ENCODE measurements at places on chromosomes 5 and 9. TPM values are rescaled to one million over a fixed set of nuclear protein-coding genes. Genes with fewer than 3 reads are reported as not detected.

SCGB3A1 gene
- 4.1 TPM for total RNA-seq

TRPM6 gene
- total RNA-seq = 1.3 TPM

TSSK1B gene
- 2.8 TPM for total RNA-seq

CDC20B gene
- not detected for total RNA-seq

PCDHGA12 gene
- total RNA-seq = 6.5 TPM

MYMK gene
- not detected for total RNA-seq

BHMT2 gene
- total RNA-seq = 0.89 TPM

ANXA6 gene
- 21.7 TPM for total RNA-seq

SH3RF2 gene
- 334 TPM for total RNA-seq

GALNT12 gene
- 3.8 TPM for total RNA-seq

DDX4 gene
- not detected for total RNA-seq

DNA sequence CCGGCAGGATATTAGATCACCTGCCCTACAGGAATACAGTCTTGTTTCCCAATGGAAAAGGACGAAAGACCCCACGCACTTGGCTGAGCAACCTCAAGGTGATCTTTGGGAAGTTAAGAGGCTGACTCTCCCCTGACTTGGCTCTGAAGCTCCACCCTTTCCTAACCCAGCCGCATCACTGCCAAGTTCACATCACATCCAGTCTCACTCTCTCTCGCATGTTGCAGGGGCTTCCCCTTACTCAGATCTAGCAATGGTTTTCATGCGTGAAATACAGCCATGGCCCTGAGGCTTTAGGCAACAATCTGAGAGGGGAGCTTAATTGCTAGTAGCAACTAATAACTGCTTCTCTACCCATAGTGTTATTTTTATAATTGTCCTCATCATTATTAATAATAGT is 211.6 kb downstream of the DOCK8 start:
- H3K4me1 ChIP-seq = no peaks in the 10 kb centered on the region
- H3K27ac ChIP-seq = no peak overlapping the region
- peaks cover 11% of the 10 kb centered on the region for H3K36me3 ChIP-seq
- DNase-seq = no peak
- no peak overlapping the region for H3K4me3 ChIP-seq

- H3K36me3 ChIP-seq = no peaks in the 10 kb centered on the region
- DNase-seq = no peak
- H3K27me3 ChIP-seq = peaks cover 9% of the 10 kb centered on the region
- H3K4me3 ChIP-seq = no peak overlapping the region
These were observed 82.7 kb downstream of the EGFLAM start for GRCh38 chr5:38341056-38341455.

DNA sequence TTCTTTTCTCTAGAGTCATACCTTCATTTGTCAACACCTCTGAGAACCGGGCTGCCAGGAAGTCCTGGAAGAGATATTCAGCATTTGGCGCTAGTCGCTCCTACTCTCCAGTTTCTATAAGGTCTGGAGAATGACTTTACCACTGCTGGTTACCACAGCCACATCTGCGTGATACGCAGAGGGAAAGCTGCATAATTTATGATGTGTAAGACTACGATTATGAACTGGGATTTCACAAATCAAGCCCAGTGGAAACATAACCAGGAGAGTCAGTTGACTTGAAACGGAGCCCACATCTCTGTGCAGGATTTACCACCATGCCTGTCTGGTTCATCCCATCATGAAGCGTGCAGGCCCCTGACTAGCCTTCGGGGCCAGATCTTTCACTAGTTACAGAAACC is 72.6 kb downstream of the FGF1 start:
- no peaks in the 10 kb centered on the region for H3K27me3 ChIP-seq
- H3K4me1 ChIP-seq = no peaks in the 10 kb centered on the region
- DNase-seq = no peak
- H3K36me3 ChIP-seq = no peaks in the 10 kb centered on the region
- no peak overlapping the region for H3K27ac ChIP-seq

GRCh38 chr5:132759114-132760048 is 12.2 kb downstream of the CCNI2 start:
- DNase-seq = no peak
- H3K4me1 ChIP-seq = peaks cover 4% of the 10 kb centered on the region
- H3K4me3 ChIP-seq = no peak overlapping the region
- H3K36me3 ChIP-seq = peaks cover 75% of the 10 kb centered on the region
- H3K27me3 ChIP-seq = no peaks in the 10 kb centered on the region

GRCh38 chr5:77853353-77853907 is 77.3 kb upstream of the TBCA start:
- no peak for DNase-seq
- no peak overlapping the region for H3K4me3 ChIP-seq
- no peak overlapping the region for H3K27ac ChIP-seq

GRCh38 chr5:162474239-162474638 is 406.7 kb downstream of the GABRG2 start:
- H3K27ac ChIP-seq = no peak overlapping the region
- no peaks in the 10 kb centered on the region for H3K36me3 ChIP-seq
- DNase-seq = no peak
- H3K4me1 ChIP-seq = no peaks in the 10 kb centered on the region
- H3K27me3 ChIP-seq = no peaks in the 10 kb centered on the region

DNA sequence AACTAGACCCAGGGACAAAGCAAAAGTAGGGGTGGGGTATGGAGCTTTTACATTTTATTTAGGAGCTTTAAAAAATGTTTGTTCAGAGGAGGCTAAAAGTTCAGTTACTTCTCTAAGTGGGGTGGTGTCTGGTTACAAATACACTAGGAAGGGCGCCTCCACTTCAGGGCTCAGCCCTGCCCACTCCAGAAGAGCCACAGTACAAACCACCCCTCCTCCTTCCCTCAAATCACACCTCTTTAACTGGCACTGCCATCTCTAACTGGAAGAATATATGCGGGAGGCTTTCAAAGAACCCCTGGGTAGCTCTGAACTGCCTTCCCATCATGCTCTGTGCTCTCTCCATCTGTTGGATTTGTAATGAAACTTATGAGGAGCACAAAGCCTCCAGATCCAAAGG is 98.8 kb upstream of the NFIB start:
- no peaks in the 10 kb centered on the region for H3K4me1 ChIP-seq
- no peak overlapping the region for H3K4me3 ChIP-seq
- H3K27ac ChIP-seq = no peak overlapping the region
- no peak for DNase-seq

DNA sequence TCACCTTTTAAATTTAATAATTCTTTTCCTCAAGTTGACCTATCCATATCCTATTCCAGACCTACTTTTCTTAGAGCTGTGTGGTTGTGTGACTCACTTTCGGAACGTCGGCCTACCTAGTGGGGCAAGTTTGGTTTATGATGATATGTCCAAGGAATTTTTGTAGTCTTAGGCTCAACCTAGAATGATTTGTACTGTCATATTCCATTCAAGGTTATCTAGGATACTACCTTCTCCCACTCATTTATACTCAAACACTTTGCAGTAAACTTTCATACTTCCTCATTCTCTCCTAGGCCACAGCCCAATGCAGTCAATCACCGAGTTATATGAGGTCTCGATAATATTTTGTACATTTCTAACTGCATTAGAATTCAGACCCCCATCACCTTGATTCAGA is 61.9 kb downstream of the PIK3R1 start:
- no peaks in the 10 kb centered on the region for H3K27me3 ChIP-seq

GRCh38 chr9:11702548-11702947 is 990.6 kb upstream of the TYRP1 start:
- H3K4me3 ChIP-seq = no peak overlapping the region
- no peak for DNase-seq
- no peaks in the 10 kb centered on the region for H3K4me1 ChIP-seq
- H3K27me3 ChIP-seq = no peaks in the 10 kb centered on the region

DNA sequence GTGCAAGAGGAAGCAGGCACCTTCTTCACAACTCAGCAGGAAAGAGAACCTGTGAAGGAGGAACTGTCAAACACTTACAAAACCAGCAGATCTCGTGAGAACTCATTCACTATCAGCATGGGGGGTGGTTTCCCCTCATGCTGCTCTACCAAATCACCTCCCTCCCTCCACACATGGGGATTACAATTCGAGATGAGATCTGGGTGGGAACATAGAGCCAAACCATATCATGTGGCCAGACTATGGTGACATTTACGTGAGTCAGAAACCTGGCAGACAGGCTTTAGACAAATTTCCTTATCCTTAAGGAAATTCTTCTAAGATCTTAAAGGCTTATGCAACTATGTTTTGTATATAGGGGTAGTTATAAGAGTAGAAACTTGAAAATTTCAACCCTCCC is 8.7 kb upstream of the AOPEP start:
- H3K4me1 ChIP-seq = no peaks in the 10 kb centered on the region
- H3K36me3 ChIP-seq = no peaks in the 10 kb centered on the region
- DNase-seq = no peak
- no peak overlapping the region for H3K27ac ChIP-seq

DNA sequence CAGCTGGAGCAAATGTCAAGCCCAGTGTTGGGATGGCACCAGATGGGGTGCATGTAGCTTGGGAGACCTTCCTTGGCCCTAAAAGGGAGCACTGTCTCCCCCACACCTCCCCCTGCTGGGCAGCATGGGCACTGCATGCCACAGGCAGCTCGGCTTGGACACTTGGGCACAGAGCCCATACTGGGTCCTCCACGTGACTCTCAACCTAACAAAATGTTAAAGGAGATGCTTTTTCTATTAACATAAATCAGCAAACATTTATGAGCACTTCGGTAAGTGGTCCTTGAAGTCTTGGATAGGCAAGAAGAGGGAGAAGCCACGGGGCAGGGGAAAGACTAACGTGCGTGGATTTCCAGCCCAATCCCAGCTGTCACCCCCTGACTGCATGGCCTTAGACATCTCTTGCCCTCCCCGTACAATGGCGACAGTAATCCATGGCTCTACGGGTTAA is 23.9 kb upstream of the MAPK9 start:
- no peak for DNase-seq
- H3K27ac ChIP-seq = no peak overlapping the region
- H3K4me3 ChIP-seq = no peak overlapping the region
- H3K27me3 ChIP-seq = no peaks in the 10 kb centered on the region
- H3K36me3 ChIP-seq = peaks cover 17% of the 10 kb centered on the region
- H3K4me1 ChIP-seq = no peaks in the 10 kb centered on the region

- H3K4me1 ChIP-seq = peaks cover 52% of the 10 kb centered on the region
- H3K27ac ChIP-seq = no peak overlapping the region
- no peak for DNase-seq
- peak overlapping the region; percentile 45 for H3K4me3 ChIP-seq
These were observed 3.2 kb downstream of the PIP5KL1 start for GRCh38 chr9:127927201-127927987.

GRCh38 chr9:105206821-105207699 is 37.4 kb upstream of the SLC44A1 start:
- no peaks in the 10 kb centered on the region for H3K36me3 ChIP-seq
- H3K27me3 ChIP-seq = no peaks in the 10 kb centered on the region
- DNase-seq = no peak
- H3K4me1 ChIP-seq = peaks cover 7% of the 10 kb centered on the region

GRCh38 chr9:135135171-135135928 is 47.9 kb downstream of the OLFM1 start:
- H3K36me3 ChIP-seq = no peaks in the 10 kb centered on the region
- H3K4me3 ChIP-seq = no peak overlapping the region
- H3K27ac ChIP-seq = no peak overlapping the region
- peaks cover 28% of the 10 kb centered on the region for H3K27me3 ChIP-seq
- no peak for DNase-seq

- DNase-seq = no peak
- no peak overlapping the region for H3K27ac ChIP-seq
- peaks cover 29% of the 10 kb centered on the region for H3K4me1 ChIP-seq
- H3K27me3 ChIP-seq = no peaks in the 10 kb centered on the region
- no peak overlapping the region for H3K4me3 ChIP-seq
These were observed 62.1 kb downstream of the SLC44A1 start for GRCh38 chr9:105306351-105307140.

DNA sequence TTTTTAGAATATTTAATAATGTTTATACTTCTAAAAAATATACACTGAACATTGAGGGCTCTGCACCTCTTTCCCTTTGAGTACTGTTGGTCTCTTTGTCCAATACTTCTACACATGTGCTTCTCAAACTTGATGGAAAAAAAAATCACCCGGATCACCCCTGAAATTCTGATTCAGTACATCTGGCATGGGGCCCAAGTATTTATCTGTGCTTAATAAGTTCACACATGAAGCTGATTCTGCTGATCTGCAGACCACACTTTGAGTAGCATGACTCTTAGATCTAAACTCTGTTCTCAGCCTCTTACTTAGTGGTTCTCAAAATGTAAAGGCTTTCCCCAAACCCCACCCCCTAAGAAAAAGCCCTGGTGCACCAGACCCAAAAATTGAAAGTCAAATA is 12.0 kb downstream of the RUSC2 start:
- no peaks in the 10 kb centered on the region for H3K27me3 ChIP-seq
- no peak overlapping the region for H3K4me3 ChIP-seq
- no peak for DNase-seq

DNA sequence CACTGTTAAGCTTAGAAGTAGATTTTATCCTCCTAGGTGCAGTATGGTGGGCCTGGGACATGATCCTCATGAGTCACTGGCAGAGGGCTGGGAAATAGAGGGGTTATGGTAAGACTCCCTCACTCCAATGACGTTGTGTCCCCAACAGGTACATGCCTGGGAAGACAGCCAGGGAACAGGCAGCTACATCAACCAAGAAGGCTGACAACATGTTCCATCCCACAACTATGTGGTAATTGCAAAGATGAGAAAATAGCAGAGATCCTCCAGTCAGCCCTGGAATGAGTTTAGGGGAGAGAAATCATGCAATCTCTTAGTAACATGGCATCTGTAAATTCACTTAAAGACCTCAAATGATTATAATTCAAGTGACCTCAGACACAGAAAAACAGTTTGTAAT is 114.4 kb upstream of the LIFR start:
- no peak for DNase-seq
- H3K4me1 ChIP-seq = no peaks in the 10 kb centered on the region
- no peaks in the 10 kb centered on the region for H3K36me3 ChIP-seq
- H3K4me3 ChIP-seq = no peak overlapping the region
- no peak overlapping the region for H3K27ac ChIP-seq

- H3K4me3 ChIP-seq = no peak overlapping the region
- no peaks in the 10 kb centered on the region for H3K36me3 ChIP-seq
- no peaks in the 10 kb centered on the region for H3K27me3 ChIP-seq
- no peak for DNase-seq
These were observed 159.2 kb upstream of the RAI14 start for GRCh38 chr5:34496701-34497469.

- DNase-seq = no peak
- H3K27ac ChIP-seq = no peak overlapping the region
- no peaks in the 10 kb centered on the region for H3K4me1 ChIP-seq
- H3K27me3 ChIP-seq = no peaks in the 10 kb centered on the region
These were observed 523.5 kb downstream of the CDH12 start for GRCh38 chr5:22329683-22330082.

DNA sequence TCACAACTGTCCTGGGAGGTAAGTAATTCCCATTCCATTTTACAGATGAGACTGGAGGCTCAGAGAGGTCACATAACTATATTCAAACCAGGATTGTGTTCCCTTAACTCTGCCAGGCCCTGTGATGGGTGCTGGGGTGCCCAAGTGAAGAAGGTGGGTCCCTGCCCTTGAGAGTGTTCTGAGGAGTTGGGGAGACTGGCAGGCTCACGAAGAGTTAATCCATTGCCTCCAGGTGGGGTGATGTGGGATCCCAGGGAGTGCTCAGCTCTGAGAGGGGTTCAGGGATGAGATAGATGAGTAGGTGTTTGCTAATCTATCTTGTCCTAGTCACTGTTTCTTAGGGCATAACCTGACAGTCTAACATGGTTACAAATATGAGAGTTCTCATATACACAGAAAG is 36.7 kb downstream of the GSN start:
- peaks cover 73% of the 10 kb centered on the region for H3K36me3 ChIP-seq
- peak overlapping the region; percentile 62 for H3K4me3 ChIP-seq
- DNase-seq = peak; percentile 52
- H3K27me3 ChIP-seq = no peaks in the 10 kb centered on the region
- peak overlapping the region; percentile 22 for H3K27ac ChIP-seq

GRCh38 chr5:34608859-34609648 is 47.1 kb upstream of the RAI14 start:
- DNase-seq = no peak
- H3K27me3 ChIP-seq = no peaks in the 10 kb centered on the region

Measured in suprapubic skin (tissue), 4 donors.